Kidney (tissue), 22 donors: ENCODE measurements at places on chromosomes 4 and X.

- no peak for DNase-seq
Measured at GRCh38 chrX:24133312-24133711, 16.2 kb upstream of the ZFX start.

GRCh38 chr4:150789864-150790263 lies 207.9 kb downstream of the MAB21L2 start:
- DNase-seq: no peak

DNA sequence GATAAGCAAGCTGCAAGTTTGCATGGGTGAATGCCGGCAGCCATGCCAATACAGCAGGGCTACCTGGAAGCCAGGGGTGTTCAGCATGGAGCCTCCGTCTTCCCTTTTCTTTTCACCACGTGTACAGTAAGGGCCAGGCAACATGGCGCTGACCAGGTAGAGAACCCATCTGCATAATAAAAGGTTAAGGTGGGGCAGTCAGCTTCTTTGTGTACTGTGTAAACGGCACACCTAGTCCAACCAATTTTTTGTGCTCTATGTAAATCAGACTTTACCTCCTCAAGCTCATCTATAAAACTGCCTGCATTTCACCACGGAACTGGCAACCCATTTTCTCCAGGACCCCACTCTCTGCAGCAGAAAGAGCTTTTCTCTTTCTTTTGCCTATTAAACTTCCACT lies 286.8 kb upstream of the VCX3A start:
- no peak for DNase-seq

GRCh38 chr4:5012244-5012898 lies 6.9 kb downstream of the CYTL1 start:
- DNase-seq: no peak

- DNase-seq: no peak
Measured at GRCh38 chr4:184441461-184442313, 32.7 kb downstream of the IRF2 start.

DNA sequence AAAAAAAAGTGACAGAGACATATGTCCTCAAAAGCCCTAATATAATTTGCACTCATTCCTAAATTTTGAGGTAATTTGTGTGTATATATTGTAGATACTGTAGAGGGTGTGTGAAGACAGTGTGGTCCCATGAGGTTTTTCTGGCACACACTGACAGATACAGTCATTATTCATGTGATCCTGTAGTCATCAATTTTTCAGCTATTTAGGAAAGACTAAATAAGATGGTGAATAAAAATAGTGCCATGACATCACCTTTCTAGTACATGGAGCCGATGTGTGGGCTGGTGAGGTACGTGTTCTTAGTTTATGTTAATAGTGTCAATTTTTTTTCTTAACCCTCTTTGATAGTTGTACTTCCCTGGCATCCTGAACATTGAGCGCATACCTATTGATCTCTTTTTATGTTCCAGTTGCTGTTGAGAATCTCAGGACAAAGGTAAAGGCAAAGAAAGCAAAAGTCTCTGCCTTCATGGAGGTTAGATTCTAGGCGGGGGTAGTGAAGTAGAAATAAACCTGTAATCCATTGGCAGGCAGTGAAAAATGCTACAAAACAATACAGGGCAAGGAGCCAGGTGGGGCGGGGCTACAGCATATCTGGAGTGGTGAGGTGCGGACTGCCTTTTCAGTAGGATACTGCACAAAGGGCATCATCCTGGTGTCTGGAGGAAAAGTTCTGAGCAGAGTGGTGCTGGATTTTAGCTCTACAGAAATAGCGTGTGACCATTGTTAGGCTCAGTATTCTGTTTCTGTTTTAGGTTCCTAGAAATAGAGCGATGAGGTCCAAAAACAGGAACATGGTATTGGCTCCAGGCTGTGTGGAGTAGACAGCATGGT lies 93.8 kb downstream of the ARHGAP10 start:
- no peak for DNase-seq

DNA sequence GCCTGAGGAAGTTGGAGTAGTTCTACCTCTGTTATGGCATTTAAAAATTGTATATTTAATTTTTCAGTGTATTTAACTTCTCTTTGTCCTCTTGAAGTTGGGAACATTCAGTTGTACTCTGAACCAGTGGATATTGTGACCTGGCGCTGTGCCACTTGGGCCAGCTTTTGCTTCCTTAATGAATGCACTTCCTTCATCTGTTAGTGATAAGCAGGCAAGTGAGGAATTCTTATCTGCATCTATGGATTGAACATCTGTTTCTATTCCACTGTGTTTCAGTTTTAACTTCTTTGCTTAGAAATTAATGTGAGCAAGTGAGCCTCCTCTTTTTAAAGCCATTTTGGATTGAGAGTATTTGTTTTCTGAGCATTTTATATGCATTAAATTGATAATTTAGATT lies 128.3 kb downstream of the UCHL1 start:
- DNase-seq: peak; percentile 92

- DNase-seq: no peak
Measured at GRCh38 chr4:153409412-153409811, 56.7 kb upstream of the TMEM131L start.

DNA sequence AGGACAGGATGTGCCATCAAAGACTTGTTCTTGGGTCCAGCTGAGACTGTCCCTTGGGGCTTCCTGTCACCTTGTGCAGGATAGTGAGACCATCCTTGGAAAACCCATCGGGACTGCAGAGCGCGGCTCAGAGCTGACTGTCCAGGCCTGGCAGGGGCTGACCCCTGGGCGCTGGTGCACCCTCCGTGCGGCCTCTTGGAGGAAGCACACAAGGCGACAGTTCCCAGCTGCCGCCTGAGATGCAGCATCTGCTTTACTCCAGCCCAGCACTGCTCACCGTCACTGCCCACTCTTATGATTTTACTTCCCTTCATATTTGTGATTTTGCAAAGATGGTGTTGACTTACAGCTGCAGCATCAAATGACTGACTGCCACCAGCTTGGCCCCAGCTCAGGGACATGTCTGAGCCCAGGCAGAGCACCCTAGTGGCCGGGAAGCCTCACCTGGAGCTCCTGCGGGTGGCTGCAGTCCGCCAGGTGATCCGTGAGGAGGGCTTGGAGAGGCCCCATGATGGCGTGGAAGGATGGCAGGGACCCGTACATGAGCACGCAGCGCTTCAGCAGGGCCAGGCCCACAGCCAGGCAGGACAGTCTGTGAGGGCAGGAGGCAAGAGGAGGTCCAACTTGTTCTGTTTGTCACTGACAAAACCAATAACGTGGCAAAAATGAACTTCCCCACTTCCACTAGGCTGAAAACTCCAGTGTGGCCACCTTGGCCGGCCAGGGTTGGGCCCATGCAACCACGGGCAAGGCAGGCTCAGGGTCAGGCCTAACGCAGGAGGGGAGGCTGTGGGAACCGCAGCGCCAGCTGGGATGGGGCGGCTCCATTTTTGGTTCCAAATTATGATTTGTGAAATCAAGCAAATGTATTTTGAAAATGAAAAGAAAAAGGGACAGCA lies 21.8 kb downstream of the NOP14 start:
- no peak for DNase-seq

DNA sequence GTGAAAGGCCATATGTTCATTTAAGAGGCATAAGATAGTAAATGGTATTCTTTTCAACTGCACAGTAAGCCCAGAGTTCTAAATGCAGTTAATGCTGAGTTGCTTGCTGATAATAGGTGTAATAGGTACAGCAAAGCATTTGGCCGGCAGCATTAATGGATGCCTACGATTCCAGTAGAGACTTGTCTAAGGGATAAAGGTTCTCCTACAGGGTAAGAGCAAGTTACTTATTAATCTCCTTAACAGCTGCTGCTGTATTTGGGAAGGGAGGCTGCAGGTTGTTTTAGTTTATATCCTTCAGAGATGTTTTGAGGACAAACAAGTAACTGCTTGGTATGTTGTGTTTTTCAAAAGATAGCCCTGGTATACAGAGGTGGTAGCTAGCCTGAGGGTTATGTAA lies 16.8 kb downstream of the TSPAN7 start:
- DNase-seq: no peak

- DNase-seq: no peak
Measured at GRCh38 chr4:48138936-48139335, 4.9 kb upstream of the TXK start.

DNA sequence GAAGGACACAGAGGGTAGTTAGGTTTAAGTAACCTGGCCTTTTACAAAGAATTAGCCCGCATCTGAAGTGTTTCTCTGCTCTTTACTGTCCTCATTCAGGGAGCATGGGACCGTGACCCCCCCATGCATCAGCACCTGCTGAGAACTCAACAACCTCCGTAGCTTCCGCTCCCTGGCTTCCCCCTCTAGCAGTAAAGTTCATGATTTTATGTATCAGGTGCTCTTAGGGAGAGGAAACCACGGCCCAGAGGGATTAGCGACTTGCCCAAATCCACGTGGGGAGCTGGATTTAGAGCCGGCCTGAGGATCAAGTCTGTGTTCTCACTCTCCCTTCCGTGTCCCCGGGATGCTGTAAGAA lies 284.6 kb upstream of the GATB start:
- no peak for DNase-seq

DNA sequence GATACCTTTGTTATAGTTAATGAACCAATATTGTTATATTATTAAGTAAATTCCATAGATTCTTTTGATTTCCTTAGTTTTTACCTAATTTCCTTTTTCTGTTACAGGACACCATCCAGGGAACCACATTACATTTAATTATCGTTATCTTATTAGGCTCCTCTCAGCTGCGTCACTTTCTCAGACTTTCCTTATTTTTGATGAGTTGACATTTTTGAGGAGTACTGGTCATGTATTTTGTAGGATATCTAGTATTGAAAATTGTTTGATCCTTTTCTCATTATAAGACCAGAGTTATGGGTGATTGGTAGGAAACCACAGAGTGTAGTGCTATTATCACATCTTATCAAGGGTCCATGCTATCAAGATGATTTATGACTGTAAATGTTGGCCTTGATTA lies 319.7 kb downstream of the NKX6-1 start:
- no peak for DNase-seq

GRCh38 chr4:84901740-84902281 lies 64.7 kb downstream of the WDFY3 start:
- DNase-seq: no peak

DNA sequence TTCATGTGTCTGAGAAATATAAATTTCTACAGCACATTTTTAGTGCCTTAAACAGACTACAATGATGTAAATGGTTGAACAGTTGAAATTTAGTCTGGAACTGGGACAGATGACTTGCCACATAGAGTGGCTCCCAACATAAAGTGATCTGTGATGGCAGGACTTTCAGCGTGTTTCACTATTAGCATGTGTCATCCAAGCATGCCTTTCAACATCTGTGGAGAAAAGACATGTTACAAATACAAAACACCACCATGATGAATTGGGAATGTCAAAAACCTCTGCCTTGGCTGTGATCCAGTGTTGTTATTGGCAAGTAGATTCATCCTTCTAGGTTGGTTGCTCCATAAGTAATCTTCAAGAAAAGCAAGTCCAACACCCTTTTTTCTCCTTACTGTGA lies 348.7 kb downstream of the MAPK10 start:
- no peak for DNase-seq

DNA sequence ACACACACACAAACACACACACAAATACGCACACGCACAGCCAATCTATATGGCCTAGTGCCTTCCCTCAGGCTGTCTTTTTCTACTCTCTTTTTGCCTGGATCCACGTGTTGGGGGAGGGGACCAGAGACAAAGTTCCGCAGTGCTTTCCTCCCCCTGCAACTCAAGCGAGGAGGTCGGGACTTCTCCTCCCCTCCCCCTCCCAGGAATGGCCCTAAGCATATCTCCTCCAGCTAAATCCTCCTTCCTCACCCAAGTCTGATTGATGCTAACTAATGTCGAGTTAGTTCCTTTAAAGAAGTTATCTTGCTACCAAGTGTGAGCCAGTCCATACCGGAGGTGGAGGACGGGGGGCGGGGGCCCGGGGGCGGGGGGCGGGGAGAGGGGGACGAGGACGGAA lies 141.2 kb upstream of the ZIC3 start:
- no peak for DNase-seq

- DNase-seq: no peak
Measured at GRCh38 chr4:66059556-66059955, 389.3 kb upstream of the EPHA5 start.

DNA sequence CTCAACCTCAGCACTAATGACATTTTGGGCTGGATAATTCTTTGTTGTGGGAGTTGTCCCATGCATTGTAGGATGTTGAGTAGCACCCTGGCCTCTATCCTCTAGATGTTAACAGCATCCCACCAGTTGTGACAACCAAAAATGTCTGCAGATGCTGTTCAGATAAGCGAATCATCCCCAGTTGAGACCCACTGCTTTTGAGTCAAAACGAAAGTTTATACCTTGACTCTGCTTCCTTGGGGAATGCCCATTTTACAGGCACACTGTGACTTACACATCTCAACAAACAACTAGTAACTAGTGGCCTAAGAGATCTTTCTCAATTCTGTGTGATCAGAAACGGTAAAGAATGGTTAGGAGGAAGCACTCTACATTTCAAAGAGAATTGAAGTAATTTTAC lies 37.0 kb downstream of the SEPSECS start:
- no peak for DNase-seq

GRCh38 chr4:52983563-52984303 lies 121.6 kb downstream of the RASL11B start:
- DNase-seq: peak; percentile 83

DNA sequence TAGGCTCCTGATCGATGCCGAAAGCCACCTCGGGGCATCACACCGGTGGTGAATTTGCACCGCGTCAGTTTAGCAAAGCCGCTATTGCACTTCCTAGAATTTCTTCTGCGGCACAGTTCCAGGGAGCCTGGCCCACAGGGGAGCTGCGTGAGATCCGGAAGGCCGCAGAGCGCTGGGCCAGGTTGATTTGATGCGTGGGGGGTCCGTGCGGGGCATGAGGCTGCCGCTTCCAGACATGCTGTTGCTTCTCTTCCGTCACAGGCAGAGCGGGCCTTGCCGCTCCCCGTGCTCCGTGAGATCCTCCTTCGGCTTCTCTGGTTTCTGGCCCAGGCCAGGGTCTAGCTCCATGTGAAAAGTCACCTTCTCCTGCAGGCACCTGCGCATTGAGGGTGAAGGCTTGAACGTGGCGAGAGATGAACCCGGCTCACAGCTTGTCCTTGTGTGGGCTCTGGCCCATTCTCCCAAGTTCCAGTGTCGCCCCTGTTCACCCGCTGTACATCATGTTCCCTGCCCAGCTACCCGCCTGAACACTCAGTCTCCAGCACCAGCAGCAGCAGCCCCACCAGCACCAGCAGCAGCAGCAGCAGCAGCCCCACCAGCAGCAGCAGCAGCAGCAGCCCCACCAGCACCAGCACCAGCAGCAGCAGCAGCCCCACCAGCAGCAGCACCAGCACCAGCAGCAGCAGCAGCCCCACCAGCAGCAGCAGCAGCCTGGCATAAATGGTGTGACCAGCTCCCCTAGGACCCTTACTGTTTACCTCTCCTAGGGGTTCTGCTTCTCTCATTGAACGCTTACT lies 131.2 kb downstream of the TRIML1 start:
- no peak for DNase-seq

GRCh38 chr4:108045687-108046024 lies 56.0 kb downstream of the HADH start:
- no peak for DNase-seq
